ENCODE measurements at places on chromosomes 2 and 18. TPM values are rescaled to one million over a fixed set of nuclear protein-coding genes. Genes with fewer than 3 reads are reported as not detected.

GRCh38 chr18:28153485-28154065 lies 23.4 kb downstream of the CDH2 start:
- no peaks in the 10 kb centered on the region for H3K4me1 ChIP-seq
- no peak for DNase-seq
- no peaks in the 10 kb centered on the region for H3K36me3 ChIP-seq
- H3K4me3 ChIP-seq, result no peak overlapping the region

GRCh38 chr2:15187702-15188101 lies 373.4 kb downstream of the NBAS start:
- no peaks in the 10 kb centered on the region for H3K4me1 ChIP-seq
- H3K27ac ChIP-seq, result no peak overlapping the region
- no peaks in the 10 kb centered on the region for H3K27me3 ChIP-seq
- H3K4me3 ChIP-seq, result no peak overlapping the region

DNA sequence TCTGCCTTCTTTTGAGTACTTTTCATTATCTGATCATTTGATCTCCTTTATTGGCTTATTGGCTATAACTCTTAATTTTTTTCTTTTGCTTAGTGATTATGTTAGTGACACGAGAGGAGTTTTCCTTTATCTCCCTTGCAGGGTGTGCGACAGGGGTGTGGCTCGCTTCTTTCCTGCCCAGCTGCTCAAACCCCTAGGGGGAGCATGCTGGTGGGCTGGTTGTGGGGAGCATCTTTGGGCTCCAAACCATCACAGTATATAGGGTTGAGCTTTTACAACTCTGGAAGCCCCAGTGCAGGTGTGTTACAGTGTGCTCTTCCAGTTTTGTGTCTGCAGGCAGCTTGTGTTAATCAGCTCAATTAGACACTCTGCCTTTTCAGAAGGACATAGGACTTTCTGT lies 357.0 kb upstream of the TMEFF2 start:
- H3K27me3 ChIP-seq, result no peaks in the 10 kb centered on the region
- DNase-seq, result no peak
- no peaks in the 10 kb centered on the region for H3K36me3 ChIP-seq
- H3K27ac ChIP-seq, result no peak overlapping the region

EGR4 gene
- total RNA-seq, result not detected

GREB1 gene
- 0.77 TPM for total RNA-seq

GRCh38 chr2:161246281-161246680 lies 61.9 kb upstream of the PSMD14 start:
- no peak overlapping the region for H3K4me3 ChIP-seq
- no peaks in the 10 kb centered on the region for H3K36me3 ChIP-seq
- H3K4me1 ChIP-seq, result peaks cover 3% of the 10 kb centered on the region
- no peak for DNase-seq

- DNase-seq, result no peak
- H3K36me3 ChIP-seq, result no peaks in the 10 kb centered on the region
- H3K27me3 ChIP-seq, result no peaks in the 10 kb centered on the region
- no peak overlapping the region for H3K27ac ChIP-seq
- no peak overlapping the region for H3K4me3 ChIP-seq
These were observed 77.8 kb upstream of the CCDC195 start for GRCh38 chr2:224793946-224794345.

DNA sequence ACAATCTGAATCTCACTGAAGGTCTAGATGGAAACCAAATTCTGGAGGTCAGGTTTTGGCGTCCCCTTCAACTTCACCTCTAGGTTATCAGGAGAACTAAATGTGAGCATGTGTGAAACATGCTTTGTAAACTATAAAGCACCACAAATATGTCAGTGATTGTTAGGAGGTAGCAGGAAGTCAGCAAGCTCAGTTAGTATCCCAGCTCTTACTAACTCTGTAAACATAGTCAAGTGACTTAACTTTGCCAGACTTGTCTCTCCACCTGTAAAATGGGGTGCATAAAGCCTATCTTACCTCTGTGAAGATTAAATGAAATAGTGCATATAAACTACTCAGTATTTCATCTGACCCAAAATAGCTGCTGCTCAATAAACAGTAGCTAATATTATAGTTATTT lies 121.5 kb downstream of the INSIG2 start:
- no peaks in the 10 kb centered on the region for H3K4me1 ChIP-seq
- H3K4me3 ChIP-seq, result no peak overlapping the region
- no peaks in the 10 kb centered on the region for H3K36me3 ChIP-seq
- no peak for DNase-seq

GRCh38 chr2:114170070-114170469 lies 272.4 kb upstream of the DPP10 start:
- no peak overlapping the region for H3K4me3 ChIP-seq
- DNase-seq, result no peak
- no peaks in the 10 kb centered on the region for H3K27me3 ChIP-seq

DNA sequence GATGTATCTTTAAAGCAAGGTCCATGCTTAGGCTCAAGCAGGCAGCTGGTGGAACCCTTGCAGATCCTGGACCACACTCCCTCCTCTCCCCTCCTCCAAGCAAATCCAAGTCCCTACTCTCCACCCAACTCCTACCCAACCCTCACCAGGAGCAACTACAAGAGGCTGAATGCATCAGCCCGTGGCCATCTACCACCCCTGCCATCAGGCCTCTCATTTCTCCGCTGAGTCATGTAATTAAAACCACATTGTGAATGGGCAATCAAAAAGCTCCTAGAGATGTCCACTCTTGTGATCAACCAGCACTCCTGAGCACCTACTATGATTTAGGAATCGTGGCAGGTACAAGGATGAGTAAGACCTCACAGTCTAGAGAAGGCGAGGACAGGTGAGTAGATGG lies 142.2 kb upstream of the CAPN13 start:
- H3K4me3 ChIP-seq, result no peak overlapping the region
- H3K4me1 ChIP-seq, result no peaks in the 10 kb centered on the region
- no peaks in the 10 kb centered on the region for H3K27me3 ChIP-seq
- DNase-seq, result no peak
- no peaks in the 10 kb centered on the region for H3K36me3 ChIP-seq
- H3K27ac ChIP-seq, result no peak overlapping the region

- H3K4me1 ChIP-seq, result no peaks in the 10 kb centered on the region
- DNase-seq, result no peak
These were observed 564.0 kb upstream of the FANCL start for GRCh38 chr2:58805126-58805525.

DNA sequence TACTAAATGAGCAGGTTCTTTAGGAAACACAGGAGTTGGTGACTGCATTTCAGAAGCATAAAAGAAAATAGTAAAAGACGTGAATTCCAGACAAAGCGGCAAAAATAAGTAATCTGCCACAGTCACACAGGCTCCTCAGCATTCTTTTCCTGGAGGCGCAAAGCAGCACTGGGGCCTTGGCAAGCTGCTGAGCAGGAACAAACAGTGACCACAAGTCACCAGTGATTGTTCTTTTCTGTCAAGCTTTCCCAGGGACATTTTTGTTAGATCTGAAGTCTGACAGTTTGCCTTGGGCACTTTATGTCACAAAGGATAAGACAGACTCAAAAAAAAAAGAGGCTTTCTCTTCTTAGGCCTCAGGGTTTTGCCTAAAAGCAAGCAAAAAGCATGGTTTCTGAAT lies 216.2 kb downstream of the CDH20 start:
- DNase-seq, result no peak
- no peaks in the 10 kb centered on the region for H3K36me3 ChIP-seq
- H3K27me3 ChIP-seq, result no peaks in the 10 kb centered on the region

DNA sequence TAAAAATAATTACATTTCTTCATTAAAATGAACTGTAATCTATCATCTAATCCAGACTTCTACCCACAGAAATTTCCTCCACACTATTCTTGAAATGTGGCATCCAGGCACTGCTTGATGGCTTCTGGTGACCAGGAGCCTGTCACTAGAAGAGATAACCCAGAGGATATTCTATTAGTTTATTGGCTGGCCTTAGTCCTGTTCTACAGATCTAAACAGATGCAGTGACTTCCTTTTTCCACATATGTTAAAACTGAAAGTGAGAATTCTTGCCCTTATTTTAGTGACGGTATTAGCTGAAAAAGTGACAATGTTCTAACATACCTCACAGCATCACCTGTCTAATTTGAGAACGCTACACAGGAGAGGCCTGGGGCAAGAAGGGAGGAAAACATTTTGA lies 775.4 kb downstream of the TSN start:
- no peak for DNase-seq
- H3K4me3 ChIP-seq, result no peak overlapping the region
- no peaks in the 10 kb centered on the region for H3K36me3 ChIP-seq
- H3K4me1 ChIP-seq, result no peaks in the 10 kb centered on the region
- no peak overlapping the region for H3K27ac ChIP-seq

PLGLB1 gene
- total RNA-seq, result 4.2 TPM

DCC gene
- 0.10 TPM for total RNA-seq

GRCh38 chr2:86352137-86352726 lies 14.8 kb upstream of the REEP1 start:
- no peaks in the 10 kb centered on the region for H3K4me1 ChIP-seq
- no peak for DNase-seq
- H3K4me3 ChIP-seq, result no peak overlapping the region
- H3K27ac ChIP-seq, result no peak overlapping the region

- no peak overlapping the region for H3K4me3 ChIP-seq
- no peaks in the 10 kb centered on the region for H3K27me3 ChIP-seq
- H3K36me3 ChIP-seq, result no peaks in the 10 kb centered on the region
These were observed 239.1 kb downstream of the KCNS3 start for GRCh38 chr2:18117592-18117991.

- no peaks in the 10 kb centered on the region for H3K27me3 ChIP-seq
- no peaks in the 10 kb centered on the region for H3K36me3 ChIP-seq
- no peak for DNase-seq
- H3K4me3 ChIP-seq, result no peak overlapping the region
- H3K27ac ChIP-seq, result no peak overlapping the region
- no peaks in the 10 kb centered on the region for H3K4me1 ChIP-seq
These were observed 319.8 kb upstream of the NCKAP5 start for GRCh38 chr2:133888107-133888506.

SOWAHC gene
- total RNA-seq, result 35.7 TPM

MROH2A gene
- total RNA-seq, result not detected

CTDP1 gene
- total RNA-seq, result 34.7 TPM

IL36G gene
- total RNA-seq, result 0.69 TPM

DNA sequence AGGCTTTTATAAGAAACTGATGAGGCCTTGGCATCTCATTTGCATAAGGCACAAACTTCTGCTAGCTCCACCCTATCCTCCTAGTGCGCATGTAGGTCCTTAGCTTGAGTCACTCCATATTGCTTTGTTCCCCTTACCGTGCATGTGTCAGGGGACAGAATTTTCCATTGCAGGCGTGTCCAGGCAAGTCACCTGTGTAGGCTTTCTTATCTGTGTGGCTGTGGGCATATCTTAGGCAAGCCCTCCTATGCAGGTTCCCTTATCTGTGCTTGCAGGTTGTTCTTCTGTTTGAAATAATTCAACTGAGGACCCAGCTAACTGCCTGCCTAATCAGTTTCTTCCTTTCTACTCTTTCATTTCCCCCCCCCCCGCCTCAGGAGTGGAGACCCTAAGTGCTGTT lies 63.3 kb upstream of the CDCA7 start:
- no peaks in the 10 kb centered on the region for H3K27me3 ChIP-seq
- no peak overlapping the region for H3K4me3 ChIP-seq
- H3K4me1 ChIP-seq, result no peaks in the 10 kb centered on the region
- no peak overlapping the region for H3K27ac ChIP-seq

- no peaks in the 10 kb centered on the region for H3K27me3 ChIP-seq
- H3K27ac ChIP-seq, result no peak overlapping the region
- peaks cover 3% of the 10 kb centered on the region for H3K4me1 ChIP-seq
These were observed 45.9 kb downstream of the PNO1 start for GRCh38 chr2:68203587-68203986.

DNA sequence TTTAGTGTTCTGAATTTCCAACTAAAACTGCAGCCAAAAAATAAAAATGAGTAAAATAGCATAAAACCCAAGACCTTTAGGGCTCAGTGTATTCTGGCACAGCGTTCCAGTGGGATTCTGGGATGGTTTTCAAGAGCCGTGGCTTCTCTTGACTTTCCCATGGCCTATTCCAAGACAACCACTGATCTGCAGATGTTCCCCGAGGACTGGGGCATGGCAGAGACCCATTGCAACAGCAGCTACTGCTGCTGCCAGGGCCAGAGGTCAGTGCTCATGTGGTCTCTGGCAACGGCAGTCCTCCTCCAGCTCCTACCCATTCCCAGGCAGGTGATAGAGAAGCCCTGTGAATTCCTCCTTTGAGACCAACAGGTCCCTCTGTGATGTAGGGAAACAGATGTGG lies 26.8 kb downstream of the TNP1 start:
- H3K36me3 ChIP-seq, result no peaks in the 10 kb centered on the region
- no peaks in the 10 kb centered on the region for H3K27me3 ChIP-seq
- no peaks in the 10 kb centered on the region for H3K4me1 ChIP-seq
- no peak for DNase-seq
- H3K27ac ChIP-seq, result no peak overlapping the region

CCDC88A gene
- total RNA-seq, result 11.4 TPM

- H3K4me3 ChIP-seq, result no peak overlapping the region
- no peaks in the 10 kb centered on the region for H3K27me3 ChIP-seq
- H3K36me3 ChIP-seq, result no peaks in the 10 kb centered on the region
- peak; percentile 20 for DNase-seq
- H3K27ac ChIP-seq, result peak overlapping the region; percentile 45
These were observed 73.8 kb downstream of the HDAC4 start for GRCh38 chr2:239326831-239327535.

ABCG5 gene
- total RNA-seq, result not detected

DNA sequence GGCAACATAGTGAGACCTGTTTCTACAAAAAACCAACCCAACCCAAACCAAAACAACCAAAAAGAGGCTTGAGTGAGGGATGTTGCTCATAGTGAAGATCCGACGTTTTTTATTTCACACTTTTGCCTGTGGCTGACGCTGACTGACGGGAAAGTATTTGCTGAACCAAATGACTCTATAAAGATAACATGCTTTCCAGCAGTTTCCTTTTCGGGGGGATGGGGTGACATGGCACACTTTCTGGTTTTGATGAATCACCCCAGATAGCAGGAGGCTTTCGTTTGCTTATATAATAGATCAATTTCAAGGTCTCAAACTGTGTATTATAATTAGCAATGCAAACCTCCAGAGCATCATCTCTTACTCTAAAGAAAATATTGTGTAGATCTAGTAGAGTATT lies 150.8 kb downstream of the AQP4 start:
- no peak overlapping the region for H3K27ac ChIP-seq
- no peaks in the 10 kb centered on the region for H3K27me3 ChIP-seq
- H3K4me3 ChIP-seq, result no peak overlapping the region
- H3K36me3 ChIP-seq, result no peaks in the 10 kb centered on the region
- no peak for DNase-seq

DNA sequence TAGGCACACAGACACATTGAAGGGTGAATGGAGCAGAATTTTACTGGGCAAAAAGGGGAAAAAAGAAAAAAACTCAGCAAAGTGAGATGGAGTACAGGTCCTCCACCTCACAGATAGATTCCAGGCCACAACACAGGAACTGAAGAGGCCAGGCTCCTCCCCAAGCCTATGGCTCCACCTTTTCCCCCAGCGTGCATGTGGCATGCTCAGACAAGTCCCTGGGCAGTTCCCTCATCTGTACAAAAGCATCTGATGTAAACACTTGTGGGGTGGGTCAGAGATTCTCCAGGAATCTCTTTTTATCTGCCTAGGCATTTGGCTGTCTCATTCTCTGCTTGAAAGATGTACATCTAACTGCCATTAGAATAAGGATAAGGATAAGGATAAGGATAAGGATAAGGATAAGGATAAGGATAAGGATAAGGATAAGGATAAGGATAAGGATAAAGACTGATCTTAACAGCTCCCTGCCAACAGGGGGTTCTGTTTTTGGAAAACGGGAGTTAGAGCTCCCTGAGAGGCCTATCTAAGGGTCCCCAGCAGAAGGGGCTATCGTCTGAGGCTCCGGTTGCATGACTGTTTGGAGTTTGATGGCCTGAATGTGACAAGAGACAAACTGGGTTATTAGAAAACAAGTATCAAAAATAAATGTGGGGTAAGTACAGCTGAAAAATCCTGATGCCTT lies 17.2 kb upstream of the ASXL3 start:
- peak; percentile 22 for DNase-seq
- H3K36me3 ChIP-seq, result no peaks in the 10 kb centered on the region
- H3K4me1 ChIP-seq, result no peaks in the 10 kb centered on the region
- H3K27ac ChIP-seq, result no peak overlapping the region
